Left cardiac atrium (tissue), 4 donors: ENCODE measurements at places on chromosomes 5 and 9. TPM values are rescaled to one million over a fixed set of nuclear protein-coding genes. Genes with fewer than 3 reads are reported as not detected.
A peak's percentile ranks its signal among the peaks of the same experiment; 100 is the strongest.

DNA sequence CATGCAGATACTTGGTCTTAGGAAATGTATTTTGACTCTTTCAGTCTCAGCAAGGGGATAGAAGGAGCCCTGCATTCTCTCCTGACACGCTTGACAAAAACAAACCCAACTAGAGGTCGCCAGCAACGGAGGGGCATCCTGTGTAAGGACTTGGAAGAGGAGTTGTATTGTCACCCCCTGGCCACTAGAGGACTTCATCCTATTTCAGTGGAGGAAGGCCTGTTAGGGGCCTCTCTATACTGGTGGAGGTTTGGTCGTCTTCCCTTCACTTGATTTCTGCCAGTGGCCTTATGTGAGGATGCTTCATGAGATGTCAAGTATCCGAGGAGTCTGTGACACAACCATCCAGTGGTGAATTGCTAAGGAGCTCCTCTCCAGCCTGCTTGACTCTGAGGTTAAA lies 122.8 kb upstream of the STC2 start:
- no peak for DNase-seq

DNA sequence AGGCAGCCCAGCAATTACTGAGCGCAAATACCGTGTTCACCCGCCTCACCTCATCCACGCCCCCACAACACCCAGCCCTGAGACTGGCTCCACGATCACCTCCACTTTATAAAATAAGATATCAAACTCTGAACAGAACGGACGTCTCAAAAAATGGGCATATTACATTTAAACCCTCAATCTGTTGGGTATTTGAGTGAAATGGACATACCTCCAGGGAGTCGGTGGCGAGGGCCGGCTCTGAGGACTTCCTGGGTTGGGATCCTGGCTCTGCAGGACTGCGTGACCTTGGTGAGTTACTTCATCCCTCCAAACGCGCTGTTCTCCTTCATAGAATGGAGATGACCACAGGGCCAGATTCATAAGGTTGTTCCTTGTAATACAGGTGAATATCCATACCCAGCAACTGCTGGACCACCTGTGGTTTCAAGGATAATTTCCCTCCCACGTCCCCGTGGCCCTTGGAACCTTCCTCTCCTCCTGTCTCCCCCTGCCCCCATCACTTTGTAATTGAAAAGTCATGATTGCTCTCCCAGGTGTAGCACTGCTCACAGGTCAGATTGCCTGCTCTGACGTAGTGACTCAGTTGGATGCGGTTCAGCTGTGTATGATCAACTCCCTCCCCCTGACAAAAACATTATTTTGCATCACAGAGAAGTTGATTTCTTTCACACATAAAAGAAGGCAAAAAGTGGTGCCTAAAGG lies 135.6 kb downstream of the KCNIP1 start:
- DNase-seq, result no peak

DNA sequence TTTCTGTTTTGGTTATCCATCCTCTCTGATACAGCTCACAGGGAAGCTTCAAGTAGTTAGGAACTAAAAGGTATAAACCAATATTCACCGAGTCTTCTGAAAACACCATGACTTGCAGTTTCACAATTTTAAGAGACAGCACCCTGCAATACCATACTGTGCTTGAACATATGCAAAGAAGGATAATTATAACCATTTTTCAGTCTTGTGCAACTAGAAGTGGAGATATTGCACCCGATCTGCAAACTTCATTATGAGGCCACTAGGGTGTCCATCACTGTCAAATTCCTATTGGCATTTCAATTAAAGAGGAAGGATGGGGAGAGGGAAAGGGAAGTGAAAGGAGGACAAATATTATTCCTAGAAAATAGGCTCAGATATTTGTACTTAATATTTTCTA lies 32.4 kb upstream of the CEP120 start:
- DNase-seq, result no peak

- DNase-seq, result no peak
Observed at GRCh38 chr5:92313385-92313784, 930.3 kb upstream of the ARRDC3 start.

GRCh38 chr5:113302120-113302519 lies 132.7 kb downstream of the TSSK1B start:
- DNase-seq, result no peak

- no peak for DNase-seq
Observed at GRCh38 chr5:82265047-82265446, 13.1 kb downstream of the RPS23 start.

DNA sequence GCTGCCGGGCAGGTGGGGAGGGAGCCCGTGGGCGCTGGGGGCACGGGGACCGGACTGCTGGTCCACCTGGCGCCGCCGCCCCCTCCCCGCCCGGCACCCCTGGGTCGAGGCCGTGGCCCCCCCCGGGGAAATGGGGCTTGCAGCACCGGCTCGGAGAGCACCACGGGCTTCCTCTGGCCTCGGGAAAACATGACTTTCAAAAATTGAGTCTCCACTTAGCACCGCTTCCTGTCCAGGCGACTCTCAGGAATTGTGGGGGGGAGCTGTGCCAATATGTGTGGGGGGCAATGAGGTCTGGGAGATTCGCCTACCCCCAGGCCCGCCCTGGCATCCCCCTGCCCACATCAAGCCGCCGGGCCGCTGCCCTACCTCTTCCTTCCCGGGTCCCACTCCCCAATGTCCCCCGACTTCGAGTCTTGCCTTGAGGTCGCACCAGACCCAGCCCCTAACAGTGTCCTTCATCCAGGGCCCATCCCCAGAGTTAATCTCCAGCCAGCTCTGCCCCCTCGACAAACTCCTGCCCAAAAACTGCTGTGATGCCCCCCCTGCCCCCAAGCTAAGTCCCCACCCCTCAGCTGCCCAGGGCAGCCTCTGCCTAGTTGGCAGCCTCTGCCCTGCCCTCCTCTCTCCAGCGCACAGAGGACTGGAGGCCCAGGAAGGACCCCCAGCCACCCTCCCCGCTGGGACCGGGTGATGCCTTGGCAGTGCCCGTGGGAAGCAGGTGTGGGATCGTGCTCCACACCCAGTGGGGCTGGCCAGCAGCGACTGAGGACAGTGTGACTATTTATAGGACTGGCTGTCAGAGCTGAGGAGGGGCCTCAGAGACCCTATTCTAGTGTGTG lies 3.9 kb downstream of the EGFL7 start:
- peak; percentile 28 for DNase-seq

DNA sequence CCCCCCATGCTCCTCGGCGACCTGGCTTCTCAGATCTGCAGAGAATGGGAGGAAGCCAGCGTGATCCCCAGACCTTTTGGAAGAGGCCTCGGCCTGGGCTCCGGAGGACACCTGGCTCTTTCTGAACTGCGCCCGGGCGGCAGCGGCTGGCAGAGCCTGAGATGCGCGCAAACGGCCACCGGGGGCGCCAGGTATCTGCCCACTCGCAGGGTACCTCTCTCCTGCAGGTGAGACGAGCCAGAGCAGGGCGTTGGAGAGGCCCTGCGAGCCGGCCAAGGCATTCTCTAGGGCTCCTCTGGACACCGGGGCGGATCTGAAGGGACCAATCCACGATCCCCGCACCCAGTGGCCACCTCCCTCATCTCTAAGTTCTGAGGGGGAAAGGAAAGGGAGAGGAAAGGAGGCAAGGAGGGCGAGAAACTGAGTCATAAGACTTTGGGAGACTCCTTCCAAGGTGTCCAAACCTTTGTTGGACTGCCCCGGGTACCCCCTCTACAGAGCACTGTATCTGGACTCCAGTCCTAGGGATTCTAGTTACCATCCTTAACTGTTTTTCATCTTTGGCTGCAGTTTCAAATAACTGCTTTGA lies 55.0 kb upstream of the SLC46A2 start:
- DNase-seq, result no peak

DNA sequence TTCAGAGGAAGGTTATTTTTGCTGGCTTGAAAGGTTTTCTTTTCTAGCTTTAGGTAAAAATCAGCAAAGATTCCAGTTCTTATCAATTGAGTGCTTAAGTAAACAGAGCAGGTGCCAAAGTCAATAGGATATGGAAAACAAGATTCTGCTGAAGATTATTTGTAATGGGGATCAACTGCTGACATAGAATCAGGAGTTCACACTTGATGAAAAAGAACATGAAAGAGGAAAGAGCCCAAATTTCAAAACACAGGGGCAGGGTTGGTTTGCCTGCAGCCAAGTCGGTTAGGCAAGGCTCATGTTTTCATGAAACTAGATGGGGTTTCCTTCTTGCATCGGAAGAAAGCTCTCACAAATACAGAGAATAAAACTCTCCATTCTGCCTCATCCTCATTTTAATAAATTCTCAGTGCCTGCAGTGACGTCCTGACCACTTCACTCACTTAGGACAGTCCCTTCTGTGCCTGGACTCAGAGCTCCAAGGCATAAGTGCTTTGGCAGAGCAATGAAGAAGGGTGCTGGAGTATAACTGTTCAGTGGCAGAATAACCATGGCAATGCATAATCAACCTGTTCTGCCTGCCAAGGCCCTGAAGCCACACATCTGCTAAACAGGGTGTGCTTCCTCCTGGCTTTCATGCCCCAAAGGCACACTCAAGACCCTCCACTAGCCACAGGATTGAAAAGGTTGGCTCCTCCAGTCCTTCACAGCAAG lies 179.6 kb downstream of the GNAQ start:
- no peak for DNase-seq

- DNase-seq, result no peak
Observed at GRCh38 chr9:83061036-83061435, 1.9 kb downstream of the RASEF start.

DNA sequence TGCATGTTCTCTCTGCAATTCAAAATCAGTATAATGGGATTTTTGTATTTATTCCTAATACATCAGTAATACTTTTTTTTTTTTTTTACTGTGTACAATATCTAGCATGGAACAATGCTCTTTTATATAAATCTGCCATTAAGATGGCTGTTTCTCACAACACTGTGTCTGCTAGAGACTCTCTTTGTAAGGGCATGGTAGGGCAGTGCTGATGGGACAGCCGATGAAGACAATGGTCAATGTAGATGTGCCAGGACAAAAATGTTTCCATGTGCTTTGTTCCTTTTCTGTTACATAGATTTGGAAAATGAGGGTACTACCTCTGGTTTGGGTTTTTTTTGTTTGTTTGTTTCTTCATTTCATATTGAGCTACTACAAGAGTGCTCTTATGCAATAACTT lies 95.3 kb upstream of the ITGA2 start:
- DNase-seq, result no peak

DNA sequence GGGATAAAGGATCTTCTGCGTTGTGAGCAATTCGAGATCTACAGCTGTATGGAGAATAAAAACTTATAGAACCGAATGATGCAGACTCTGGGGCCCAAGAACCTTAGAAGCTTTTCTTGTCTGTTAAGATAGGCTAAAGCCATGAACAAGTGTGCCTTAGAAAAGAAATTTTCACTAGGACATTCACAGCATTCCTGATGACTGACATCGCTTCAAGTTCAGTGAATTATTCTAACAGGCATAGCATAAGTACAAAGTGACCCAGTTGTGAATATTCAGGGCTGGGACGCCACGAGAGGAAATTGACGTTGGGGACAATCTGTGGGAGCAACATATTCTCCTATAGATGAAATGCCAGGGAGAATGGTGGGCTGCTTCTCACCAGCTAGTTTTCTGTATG lies 32.0 kb upstream of the PANK3 start:
- DNase-seq, result no peak

- DNase-seq, result no peak
Observed at GRCh38 chr5:61347080-61347479, 15.0 kb downstream of the ZSWIM6 start.

GRCh38 chr9:99109522-99109921 lies 4.6 kb downstream of the TGFBR1 start:
- DNase-seq, result no peak

DNA sequence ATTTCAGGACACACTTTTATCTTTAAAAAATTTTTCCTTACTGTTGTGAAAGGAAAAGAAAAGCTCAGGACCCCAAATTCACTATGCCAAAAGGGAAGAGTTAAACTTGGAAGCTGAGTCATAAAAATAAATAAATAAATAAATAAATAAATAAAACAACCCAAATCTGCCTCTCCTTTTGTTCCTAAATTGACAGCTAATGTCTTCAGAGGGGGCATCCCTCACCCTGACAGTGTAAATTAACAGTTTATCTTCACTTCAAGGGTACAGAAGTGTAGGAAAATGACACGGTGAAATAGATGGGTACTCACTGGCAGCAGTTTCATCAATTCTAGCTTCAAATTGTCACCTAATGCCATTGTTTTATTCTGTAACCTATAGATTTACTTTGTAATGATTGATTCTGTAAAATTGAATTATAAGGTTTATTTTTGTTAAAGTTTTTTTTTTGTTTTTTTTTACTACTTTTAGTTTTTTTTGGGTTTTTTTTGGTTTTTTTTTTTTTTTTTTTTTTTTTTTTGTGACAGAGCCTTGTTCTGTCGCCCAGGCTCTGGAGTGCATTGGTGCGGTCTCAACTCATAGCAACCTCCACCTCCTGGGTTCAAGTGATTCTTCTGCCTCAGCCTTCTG lies 18.5 kb upstream of the ANXA1 start:
- no peak for DNase-seq

DNA sequence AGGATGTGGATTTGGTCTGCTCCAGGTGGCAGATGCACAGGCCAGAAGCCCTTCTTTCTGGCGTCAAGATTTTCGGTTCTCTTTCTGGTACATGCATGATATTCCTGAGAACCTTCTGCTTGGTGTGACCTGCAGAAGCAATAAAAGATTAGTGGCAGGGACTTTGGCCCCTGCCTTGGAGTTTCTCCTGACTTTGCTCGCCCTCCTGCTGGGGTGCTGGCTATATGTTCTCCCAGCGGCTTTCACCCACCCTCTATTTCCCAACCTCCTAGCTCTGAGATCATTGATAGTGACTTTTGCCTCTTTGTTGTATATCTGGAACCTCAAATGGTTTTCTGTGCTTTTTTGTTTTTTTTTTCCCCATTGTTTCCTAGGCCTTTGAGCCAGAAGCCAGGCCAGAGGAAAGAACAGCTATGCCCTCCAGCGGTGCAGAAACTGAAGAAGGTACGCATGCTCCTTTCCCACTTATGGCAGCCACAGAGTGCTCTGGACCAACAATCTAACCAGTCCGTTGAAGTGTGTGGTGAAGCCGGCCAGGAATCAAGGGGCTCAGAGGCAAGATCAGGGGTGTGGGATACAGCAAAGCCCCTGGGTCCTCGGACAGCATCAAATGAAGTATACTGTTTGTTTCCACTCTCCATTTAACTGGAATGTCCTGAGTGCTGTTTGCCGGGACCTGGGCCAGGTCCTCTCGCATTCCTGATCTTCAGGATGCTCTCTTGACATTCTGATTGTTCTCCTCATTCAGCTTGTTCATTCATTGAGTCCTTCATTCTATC lies 154.5 kb downstream of the ARHGEF28 start:
- DNase-seq, result no peak

- no peak for DNase-seq
Observed at GRCh38 chr9:21746550-21746949, 55.9 kb upstream of the MTAP start.

GRCh38 chr5:97085459-97086181 lies 56.8 kb downstream of the LIX1 start:
- no peak for DNase-seq

GRCh38 chr5:57598756-57599155 lies 116.1 kb upstream of the ACTBL2 start:
- no peak for DNase-seq

GRCh38 chr5:122470365-122470764 lies 158.3 kb downstream of the SNCAIP start:
- no peak for DNase-seq

SLC31A2 gene
- 7.1 TPM for total RNA-seq

PCDHA12 gene
- total RNA-seq, result 0.15 TPM

LCN2 gene
- 0.38 TPM for total RNA-seq

KIF4B gene
- total RNA-seq, result 0.05 TPM

TYRP1 gene
- 32.8 TPM for total RNA-seq

MRNIP gene
- total RNA-seq, result 12.7 TPM

CNTLN gene
- total RNA-seq, result 4.5 TPM

PKD2L2 gene
- total RNA-seq, result 0.24 TPM

LAMC3 gene
- 1.1 TPM for total RNA-seq
